ENCODE measurements at places on chromosomes 1 and 21.

DNA sequence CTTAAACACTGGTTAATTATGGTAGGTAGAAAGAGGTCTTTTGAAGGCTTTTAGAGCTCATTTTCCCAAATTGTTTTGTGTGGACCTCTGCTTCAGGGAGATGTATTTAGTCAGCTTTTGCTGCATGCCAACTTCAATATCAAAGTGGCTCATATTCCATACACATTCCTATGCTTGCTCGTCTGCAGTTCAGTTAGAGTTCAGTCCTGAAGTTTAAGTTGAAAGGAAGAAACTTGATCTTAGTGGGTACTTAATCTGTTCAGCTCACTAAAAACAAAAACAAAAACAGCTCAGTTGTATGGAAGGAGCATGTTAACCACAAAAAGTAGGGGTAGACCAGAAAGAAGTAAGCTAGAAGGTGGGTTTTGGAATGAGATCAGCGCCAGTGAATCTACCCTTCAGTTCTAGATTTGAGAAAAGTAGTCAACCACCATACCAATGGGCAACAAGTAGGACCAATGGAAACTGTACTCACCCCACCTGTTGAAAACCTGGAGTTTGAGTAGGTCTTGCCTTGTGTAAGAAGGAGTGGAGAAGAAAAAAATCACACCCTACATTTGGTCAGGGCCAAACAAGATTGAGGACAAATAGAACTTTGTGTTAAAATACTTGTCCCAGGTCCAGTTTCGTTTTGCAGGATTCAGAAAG, 58.0 kb downstream of the LEPR start:
- no peak for DNase-seq

GRCh38 chr21:37348664-37349063, 17.9 kb upstream of the DYRK1A start:
- no peak for DNase-seq

DNA sequence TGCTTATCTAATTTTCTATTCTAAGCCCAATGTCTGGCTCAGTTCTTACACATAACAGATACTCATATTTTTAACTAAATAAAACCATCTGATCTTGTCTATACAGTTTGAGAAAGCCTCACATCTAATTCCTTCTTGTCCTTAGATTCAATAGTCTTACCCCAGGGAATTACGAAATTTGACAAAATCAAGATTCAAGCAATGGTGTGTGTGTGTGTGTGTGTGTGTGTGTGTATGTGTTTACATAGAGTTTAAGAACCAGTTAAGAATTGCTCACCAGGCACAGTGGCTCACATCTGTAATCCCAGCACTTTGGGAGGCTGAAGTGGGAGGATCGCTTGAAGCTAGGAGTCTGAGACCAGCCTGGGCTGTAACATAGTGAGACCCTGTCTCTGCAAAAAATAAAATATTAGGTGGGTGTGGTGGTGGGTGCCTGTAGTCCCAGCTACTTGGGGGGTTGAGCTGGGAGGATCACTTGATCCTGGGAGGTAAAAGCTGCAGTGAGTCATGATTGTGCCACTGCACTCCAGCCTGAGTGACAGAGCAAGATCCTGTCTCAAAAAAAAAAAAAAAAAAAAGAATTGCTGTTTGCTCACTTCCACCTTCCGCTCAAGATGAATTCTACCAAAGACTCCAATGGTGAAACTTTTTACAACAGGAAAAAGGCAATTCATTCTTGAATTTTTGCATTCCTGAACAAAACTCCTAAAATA, 6.2 kb downstream of the WDR64 start:
- no peak for DNase-seq

GRCh38 chr21:38311765-38312164, 55.0 kb downstream of the KCNJ15 start:
- DNase-seq: no peak

GRCh38 chr1:246530482-246530881, 23.4 kb upstream of the SMYD3 start:
- no peak for DNase-seq

GRCh38 chr1:55352811-55353180, 137.6 kb upstream of the USP24 start:
- DNase-seq: no peak

- no peak for DNase-seq
Observed at GRCh38 chr1:242784807-242785206, 260.3 kb upstream of the PLD5 start.

- peak; percentile 66 for DNase-seq
Observed at GRCh38 chr1:36160949-36161485, 5.1 kb downstream of the MAP7D1 start.

GRCh38 chr1:3551711-3552110, 59.6 kb downstream of the MEGF6 start:
- DNase-seq: no peak

GRCh38 chr1:54742282-54742681, 22.0 kb downstream of the PARS2 start:
- DNase-seq: no peak

DNA sequence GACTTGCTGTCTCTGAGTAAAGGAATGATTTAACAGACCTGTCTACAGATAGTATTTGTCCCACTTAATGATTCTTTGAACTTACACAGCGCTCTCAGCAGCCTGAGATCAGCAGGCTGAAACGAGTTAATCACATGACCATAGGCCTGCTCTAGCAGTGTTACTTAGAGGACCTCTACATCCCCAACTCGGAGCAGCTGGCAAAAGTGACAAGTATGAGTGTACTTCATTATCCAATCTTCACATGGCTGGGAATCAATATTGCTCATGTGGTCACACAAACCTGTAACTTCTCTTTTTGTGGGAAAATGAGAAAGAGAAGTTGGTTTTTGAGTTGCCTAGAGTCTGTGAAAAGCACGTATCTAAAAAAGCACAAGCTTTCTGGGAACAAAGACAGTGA, 11.4 kb upstream of the ATP13A2 start:
- no peak for DNase-seq

GRCh38 chr1:198416296-198416695, 124.2 kb downstream of the ATP6V1G3 start:
- no peak for DNase-seq

- DNase-seq: no peak
Observed at GRCh38 chr21:17429936-17430335, 82.9 kb upstream of the CXADR start.

- no peak for DNase-seq
Observed at GRCh38 chr1:185249563-185249962, 67.5 kb downstream of the IVNS1ABP start.

- DNase-seq: no peak
Observed at GRCh38 chr21:42350318-42350910, 380 bp downstream of the TFF2 start.

DNA sequence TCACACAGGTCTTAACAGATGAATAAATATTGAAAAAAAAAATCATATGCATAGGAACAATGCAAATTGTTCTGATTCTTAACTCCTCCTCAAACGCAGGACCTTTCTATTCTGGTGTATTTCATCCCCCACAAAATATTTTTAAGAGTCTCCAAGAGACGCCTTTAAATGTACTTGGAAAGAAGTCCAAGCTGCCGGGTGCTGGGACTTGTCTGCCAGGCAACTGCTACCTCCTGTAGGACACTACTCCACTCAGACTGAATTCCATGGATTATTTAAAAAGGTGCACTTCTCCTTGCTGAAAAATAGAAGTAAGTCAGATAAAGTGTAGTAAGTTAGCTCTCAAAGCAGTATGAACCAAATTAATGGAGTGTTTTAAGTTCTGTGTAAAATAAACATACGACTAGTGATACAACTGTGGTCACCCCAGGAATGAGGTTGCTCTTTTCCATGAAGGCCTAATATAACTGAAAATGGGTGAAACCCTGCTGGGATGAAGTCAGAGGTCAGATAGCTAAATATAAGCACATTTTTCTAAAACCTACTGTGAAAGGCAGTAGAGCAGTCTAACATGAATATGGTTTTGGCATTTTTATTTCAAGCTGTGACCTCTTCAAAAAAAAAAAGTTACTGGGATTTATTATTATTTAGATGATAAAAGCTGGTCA, 189.2 kb upstream of the PBX1 start:
- no peak for DNase-seq

DNA sequence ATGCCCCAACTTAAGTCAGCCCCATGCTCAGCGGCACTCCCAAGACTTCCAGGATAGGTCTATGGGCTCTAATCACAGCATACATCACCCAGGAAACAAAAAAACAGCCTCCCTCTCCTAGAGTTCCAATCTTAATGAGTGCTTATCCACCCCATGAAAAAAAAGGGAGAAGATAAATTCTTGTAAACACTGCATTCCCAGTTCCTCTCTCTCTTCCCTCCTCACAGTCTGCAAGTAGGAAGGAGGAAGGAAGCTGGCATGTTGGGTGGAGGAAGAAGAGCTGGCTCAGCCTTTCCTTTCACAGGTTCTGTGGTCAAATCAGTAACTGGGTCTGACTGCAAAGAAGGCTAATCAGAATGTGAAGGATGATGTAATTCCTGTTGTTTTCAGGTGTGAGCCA, 69.9 kb upstream of the ZC3H11B start:
- no peak for DNase-seq
